ENCODE measurements at places on chromosomes 3 and 15.

GRCh38 chr3:112092496-112093179 lies 6.4 kb downstream of the C3orf52 start:
- DNase-seq, result no peak

DNA sequence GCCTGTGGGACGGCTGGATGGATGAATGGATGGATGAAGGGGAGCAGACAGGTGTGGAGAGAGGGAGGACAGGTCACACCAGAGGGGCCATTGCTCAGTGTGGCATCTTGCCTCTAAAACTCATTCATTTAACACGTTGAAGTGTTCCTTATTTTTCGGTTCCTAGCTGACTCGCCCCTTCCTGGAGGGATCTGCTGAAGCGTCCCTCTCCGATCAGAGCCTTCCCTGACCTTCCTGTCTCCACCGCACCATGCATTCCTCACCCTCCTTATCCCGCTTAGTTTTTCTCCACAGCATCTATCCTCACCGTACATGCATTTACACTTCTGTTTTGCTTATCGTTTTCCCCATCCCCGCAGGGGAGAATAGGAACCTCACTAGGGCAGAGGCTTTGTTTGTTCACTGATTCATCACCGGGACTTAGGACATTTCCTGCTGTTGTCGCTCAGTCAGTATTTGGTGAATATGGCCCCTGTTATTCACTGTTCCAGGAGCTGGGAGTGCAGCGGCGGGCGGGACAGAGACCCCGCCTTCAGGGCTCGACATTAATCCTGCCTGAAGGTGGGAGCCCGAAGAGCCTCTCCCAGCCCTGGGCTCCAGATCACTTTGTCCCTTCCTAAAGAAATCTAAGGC lies 32.0 kb downstream of the FOXL2 start:
- no peak for DNase-seq

- DNase-seq, result peak; percentile 51
Measured at GRCh38 chr15:53910236-53910849, 67.9 kb upstream of the UNC13C start.

DNA sequence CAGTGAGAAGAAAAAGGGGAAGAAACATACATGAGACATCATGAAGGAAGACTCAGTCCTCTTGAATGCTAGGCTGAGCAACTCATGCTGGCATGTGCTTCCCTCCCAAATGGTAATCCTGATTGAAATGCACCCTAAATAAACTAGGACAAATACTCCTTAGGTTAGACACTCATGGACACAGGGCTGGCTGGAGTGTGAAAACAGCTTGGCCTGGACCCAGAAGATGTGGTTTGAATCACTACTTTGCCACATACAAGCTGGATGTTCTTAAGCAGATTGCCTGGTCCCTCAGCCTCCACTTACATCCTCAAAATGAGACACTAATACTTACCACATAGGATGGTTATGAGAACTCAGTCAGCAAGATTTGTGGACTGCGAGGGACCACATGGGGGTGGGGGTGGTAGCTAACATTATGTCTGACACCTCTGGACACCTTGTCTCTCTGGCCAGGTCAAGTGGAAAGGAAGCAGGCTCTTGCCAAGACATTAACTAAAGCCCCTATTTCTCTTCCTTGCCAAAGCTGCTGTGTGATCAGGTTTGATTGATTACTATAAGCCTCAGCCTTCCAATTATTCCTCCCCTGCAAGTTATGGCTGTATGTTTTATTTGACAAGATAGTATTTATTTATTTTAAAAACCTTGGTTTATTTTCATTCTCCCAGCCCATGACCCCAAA lies 138.9 kb upstream of the SLC7A14 start:
- DNase-seq, result no peak

DNA sequence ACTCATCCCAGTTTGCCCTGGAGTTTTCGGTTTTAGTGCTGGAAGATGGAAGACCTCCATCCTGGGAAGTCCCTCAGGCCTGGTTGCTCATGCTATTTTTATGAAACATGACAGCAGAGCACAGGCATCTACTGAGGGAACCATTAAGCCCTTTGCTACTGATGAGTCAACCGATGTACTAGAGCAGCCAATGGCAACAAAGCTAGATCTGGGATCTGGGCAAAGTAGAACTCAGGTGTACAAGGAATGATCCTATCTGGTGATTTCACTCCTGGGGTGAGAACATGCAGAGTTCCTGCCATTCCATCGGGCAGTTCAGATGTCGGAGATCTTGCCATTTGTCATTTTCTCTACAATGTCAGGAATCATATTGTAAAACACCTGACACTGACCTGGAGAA lies 166.2 kb upstream of the NSMCE3 start:
- no peak for DNase-seq

DNA sequence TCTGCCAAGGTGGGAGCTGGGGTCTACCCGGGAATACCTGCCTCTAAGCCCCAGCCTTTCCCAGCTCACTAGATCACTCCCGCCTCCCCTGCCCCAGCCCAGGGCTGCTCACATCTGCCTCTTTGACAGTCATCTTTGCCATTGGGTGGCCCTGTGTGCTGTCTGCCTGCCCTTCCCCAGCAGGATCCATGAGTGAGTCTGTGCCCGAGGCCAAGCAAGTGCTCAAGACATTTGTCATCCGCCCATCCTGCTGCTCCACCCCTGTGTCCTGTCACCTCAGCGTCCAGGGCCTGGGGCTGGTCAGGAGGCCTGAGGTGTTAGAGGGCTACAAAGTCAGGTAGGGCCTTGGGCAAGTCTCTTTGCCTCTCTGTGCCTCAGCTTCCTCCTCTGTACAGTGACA lies 89.4 kb downstream of the LSM3 start:
- peak; percentile 77 for DNase-seq

DNA sequence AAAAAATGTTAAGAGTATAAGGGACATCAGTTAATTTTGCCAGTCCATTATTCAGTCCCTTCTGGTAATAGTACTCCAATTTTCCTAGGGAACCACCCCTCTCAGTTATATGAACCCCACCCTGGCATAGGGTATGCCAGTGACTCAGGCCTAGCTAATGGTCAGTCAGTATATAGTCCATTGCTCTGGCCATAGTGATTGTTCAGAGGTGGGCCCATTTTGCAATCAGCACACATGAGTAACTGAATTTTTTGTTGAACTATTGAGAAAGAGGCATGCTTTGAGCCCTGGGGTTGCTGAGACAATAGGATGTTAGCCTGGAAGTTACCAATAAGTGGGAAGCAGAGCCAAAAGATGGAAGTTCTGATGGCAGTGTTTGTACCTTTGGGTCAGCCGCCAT lies 4.1 kb downstream of the LRCH3 start:
- DNase-seq, result no peak

GRCh38 chr15:48006031-48006511 lies 114.7 kb upstream of the SLC24A5 start:
- DNase-seq, result no peak

GRCh38 chr15:48309740-48310139 lies 21.5 kb upstream of the DUT start:
- DNase-seq, result no peak

GRCh38 chr3:159819676-159820075 lies 169.0 kb upstream of the IL12A start:
- no peak for DNase-seq

GRCh38 chr3:117603097-117603496 lies 893.5 kb downstream of the TUSC7 start:
- no peak for DNase-seq

DNA sequence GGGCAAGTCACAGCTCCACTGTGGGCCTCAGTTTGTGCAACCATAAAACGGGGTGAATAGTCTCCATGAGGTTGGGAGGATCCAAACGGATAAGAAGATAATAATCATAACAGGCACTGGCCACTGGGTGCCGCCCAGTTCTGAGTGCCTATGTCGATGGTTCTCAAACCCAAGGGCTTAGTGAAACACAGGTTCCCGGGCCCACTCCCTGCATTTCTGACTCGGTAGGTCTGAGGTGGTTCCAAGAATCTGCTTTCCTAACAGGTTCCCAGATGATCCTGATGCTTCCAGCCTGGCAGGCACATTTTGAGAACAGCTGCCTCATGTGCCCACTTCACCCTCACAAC lies 21.2 kb downstream of the ALS2CL start:
- no peak for DNase-seq

DNA sequence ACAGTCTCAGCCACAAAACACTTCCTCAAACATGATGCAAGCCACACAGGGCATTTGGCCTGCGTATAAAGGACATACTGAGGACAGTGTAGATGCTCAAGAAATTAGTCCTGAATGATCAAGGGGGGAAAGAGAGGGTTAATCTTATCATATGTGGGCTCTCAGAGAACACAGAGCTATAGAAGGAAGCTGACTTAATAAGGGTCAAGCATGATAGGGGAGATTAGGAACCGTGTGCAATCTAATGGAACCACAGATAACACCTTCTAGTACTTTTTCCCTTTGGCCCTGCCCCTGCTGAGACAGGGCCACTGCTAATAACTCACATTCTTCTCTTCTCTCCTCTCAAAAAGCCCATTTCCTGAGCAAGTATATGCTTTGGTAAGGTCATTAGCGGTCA lies 114.1 kb upstream of the ADAMTS9 start:
- no peak for DNase-seq

DNA sequence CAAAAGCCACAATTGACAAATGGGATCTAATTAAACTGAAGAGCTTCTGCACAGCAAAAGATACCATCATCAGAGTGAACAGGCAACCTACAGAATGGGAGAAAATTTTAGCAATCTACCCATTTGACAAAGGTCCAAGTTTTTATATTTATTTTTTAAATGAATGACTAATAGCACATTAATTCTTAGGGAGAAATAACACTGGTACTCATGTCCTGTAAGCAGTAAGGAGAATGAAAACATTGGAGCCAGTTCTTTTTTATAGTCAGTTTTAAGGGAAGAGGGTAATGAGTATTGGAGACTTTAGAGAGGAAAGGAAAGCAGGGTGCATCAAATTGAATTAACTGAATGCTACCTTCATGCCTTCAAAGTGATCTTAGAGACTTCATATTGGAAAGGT lies 404.7 kb upstream of the TGFBR2 start:
- DNase-seq, result no peak

GRCh38 chr3:36557708-36558421 lies 177.6 kb downstream of the STAC start:
- no peak for DNase-seq

DNA sequence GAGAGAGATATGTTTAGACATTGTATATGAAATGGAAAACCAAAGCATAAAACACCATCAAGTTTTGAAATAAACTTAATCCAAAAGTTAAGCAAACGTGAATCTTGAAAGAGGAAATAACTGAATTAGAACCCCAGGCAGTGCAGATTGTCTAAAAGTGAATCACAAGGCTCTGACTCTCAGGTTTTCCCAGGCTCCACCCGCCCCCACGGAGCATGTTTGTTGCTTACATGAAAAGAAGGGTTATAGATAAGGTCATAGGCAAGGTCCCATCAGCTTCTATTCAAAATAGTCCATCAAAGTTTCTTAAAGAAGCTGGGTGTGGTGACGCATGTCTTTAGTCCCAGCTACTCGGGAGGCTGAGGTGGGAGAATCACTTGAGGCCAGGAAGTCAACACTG lies 29.0 kb upstream of the SLMAP start:
- no peak for DNase-seq

- no peak for DNase-seq
Measured at GRCh38 chr15:39657668-39658067, 76.8 kb downstream of the THBS1 start.

DNA sequence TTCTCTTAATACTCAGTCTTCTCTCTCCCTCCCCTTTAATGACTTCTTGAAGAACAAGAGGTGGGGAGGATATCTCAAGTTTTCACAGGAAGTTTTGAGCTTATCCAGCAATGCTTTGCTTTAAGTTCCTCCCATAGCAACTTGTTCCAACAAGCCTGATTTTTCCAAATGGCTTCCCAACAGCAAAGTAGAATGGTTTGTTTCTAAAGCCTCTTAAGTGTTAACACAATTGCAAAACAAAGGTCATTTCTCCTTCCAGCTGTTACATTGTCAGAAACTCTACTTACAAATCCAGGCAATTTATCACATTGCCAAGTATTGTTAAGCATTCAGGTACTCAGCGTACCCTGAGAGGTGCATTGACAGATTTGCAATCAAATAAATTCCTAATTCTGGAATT lies 6.8 kb upstream of the ZNF770 start:
- no peak for DNase-seq
